ENCODE measurements at places on chromosomes 1 and 21. TPM values are rescaled to one million over a fixed set of nuclear protein-coding genes. Genes with fewer than 3 reads are reported as not detected.

DNA sequence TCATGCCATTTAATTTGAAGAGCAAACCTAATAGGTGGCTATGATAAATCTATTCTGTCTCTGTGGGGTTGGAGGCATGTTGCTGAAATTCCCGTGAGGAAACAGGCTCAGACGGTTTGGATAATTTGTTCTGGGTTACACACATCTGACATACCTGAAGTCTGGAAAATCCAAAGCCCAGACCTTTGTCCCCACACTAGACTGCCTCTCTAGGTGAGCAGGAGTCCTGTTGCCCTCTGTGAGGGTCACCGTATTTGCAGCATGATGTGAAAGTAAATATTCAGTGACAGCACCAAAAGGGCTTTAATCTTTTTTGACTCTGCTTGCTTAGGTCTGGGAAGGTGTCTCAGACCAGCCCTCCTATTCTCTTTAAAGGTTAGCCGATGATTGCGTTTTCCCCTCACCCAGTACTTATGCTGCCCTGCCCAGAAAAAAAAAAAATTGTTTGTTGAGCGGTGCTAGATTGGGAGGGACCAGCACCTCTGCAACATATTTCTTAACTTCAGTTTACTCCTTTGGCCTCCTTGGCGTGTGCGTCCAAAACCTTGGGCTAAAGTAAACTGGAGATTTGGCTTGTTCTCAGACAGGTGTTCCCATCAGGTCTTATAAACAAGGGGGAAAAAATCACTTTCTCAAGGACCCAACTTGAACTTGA is 67.0 kb downstream of the CACHD1 start:
- DNase-seq: no peak

DNA sequence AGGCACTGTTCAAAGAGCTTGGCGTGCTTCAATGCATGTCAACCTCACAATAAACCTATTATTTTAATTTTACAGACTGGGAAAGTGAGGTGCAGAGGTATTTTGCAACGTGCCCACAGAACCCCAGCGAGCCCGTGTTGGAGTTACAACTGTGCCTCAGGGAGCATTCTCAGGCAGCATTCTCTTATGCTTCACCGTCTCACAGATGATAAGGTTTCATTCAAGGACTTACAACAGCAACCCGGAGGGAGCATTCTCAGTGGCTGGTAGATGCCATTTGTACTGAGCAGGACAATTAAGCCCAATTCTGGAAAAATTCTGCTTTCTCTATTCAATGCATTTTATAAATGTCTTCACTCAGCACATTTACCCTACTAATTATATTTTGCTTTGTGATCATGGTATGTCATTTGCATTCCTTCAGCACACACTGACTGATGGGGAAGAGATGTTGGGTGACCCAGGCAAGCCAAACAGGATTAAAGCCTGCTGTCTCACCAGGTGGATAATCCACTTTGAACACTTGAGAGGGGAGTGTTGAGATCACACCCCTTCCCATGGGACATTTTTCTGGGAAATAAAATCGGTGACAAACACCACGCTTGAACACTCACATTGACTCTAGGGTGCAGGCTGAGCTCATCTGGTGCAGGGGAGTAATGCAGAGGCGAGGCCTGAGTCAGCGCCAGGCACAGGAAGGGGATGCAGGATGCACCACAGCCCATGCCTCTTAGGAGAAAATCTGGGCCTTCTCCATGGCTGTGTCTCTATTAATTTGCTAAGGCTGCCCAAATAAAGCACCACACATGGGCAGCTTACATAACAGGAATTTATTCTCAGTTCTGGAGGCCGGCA is 113.9 kb downstream of the CLIC6 start:
- no peak for DNase-seq

DNA sequence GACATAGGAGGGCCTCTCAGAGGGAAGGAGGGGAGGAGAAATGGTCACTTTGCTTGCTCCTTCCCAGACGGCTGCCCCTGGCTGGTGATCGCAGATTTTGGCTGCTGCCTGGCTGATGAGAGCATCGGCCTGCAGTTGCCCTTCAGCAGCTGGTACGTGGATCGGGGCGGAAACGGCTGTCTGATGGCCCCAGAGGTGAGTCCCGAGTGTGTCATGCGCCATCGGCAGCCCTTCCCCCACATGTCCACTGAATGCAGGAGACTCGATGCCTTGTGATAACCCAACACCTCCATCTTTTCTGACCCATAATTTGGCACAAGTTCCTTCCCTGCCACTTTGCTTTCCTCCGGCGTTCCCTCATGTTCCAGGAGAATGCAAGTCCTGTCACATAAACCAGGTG is 12.7 kb downstream of the DDOST start:
- no peak for DNase-seq

- no peak for DNase-seq
These were observed 74.7 kb upstream of the TLR5 start for GRCh38 chr1:223217781-223218180.

- DNase-seq: no peak
These were observed 1.1 kb downstream of the RASAL2 start for GRCh38 chr1:178094739-178095645.

DNA sequence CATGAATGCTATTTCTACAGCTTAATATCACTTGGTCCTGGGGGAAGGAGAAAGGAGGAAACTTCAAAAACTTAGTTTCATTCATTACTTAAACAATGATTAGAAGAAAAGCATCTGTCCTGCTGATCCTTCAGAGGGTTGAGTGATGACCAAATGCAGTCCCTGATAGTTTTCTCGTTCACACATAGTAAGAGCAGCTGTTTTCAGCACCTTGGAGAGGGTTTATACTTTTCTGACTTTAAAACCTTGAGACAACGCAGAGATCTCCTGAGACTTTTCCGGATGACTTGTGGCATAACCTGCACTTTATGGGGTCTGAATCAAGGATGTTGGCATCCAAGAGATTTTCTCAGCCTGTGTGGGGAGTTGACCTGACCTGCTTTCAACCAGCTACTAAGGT is 94.0 kb upstream of the KCND3 start:
- DNase-seq: no peak

DNA sequence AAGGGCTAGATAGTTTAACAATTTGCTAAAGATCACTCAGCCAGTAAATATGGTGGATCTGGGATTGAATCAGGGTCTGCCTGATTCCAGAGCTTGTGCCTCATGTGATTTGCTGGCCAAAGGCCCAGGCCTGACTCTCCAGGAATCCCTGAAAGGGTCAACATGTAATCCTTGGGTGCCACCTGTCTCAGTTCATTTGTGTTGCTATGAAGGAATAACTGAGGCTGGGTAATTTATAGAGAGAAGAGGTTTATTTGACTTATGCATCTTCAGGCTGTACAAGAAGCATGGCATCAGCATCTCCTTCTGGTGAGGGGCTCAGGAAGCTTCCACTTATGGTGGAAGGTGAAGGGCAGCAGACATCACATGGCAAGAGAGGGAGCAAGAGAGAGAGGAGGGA is 144.9 kb downstream of the FCRL5 start:
- DNase-seq: no peak

DNA sequence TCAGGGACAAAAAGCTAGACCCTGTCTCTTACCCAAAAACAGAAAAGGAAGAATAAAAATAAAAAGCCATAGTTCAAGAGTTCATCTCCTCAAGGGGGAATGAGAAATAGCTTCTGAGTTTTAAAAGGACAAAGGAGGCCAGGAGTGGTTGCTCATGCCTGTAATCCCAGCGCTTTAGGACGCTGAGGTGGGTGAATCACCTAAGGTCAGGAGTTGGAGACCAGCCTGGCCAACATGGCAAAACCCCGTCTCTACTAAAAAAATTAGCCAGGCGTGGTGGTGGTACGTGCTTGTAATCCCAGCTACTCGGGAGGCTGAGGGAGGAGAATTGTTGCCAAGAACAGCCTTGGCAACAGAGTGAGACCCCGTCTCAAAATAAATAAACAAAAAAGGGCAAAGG is 38.6 kb upstream of the CPLANE2 start:
- DNase-seq: no peak

- no peak for DNase-seq
These were observed 667 bp downstream of the TMEM50B start for GRCh38 chr21:33478935-33479678.

GRCh38 chr1:207695891-207696290 is 51.0 kb downstream of the CR1L start:
- DNase-seq: no peak

- DNase-seq: no peak
These were observed 38.1 kb upstream of the EPHA8 start for GRCh38 chr1:22525211-22525610.

DNA sequence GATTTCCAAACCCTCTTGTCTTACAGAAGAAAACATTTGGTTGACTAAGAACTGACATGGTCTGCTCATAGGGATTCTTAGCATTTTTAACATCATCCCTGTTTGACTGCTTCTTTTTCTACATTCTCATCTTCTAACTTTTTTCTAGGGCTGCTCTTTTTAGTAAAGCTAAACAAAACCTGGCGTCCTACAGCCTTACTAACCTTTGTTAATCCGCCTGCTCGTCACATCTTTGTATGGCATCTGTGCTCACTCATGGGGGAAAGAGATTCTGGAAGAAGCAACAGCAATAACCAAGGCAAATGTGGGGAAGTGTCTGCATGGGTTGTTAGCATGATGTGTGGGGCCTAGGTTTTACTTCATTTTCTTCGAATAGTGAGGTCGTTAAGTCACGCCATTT is 92.0 kb downstream of the KIF1B start:
- no peak for DNase-seq

GRCh38 chr1:60848583-60849188 is 233.7 kb upstream of the NFIA start:
- no peak for DNase-seq

- no peak for DNase-seq
These were observed 114.8 kb upstream of the USP24 start for GRCh38 chr1:55329808-55330432.

- DNase-seq: no peak
These were observed 202.0 kb downstream of the NFIA start for GRCh38 chr1:61284248-61284854.

DNA sequence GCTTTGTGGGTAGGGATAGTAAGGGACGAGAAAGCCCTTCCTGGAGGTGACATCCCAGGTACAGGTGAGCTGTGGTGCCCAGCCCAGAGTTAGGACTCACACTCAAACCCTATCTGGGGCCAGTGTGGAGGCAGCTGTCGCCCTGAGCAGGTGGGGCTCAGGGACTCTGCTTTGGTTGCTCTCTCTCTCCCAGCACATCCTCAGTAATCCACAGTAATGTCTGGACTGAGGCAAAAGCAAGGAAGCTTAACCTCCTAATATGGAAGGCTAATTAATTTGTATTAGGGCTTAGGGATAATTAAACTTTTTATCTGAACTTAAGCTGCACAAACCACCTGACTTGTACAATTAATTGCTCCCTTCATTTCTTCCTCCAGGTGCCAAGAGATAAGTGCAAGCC is 38.2 kb downstream of the DDX20 start:
- DNase-seq: no peak

DNA sequence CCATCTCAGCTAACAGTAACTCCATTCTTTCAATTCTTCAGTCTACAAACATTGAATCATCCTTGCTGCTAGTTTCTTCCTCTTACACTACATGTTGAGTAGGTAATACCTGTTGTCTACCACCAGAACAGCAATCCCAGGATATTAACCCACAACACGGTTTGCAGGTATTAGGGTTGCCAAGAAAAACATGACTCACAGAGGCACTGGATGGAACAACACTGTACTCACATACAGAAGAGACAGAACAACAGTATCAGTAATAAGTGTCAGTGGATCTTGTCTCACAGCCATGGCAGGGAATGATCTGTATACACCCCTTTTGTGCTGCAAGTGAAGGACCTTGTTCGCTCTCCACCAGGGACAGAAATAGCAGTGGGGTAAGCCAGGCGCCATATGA is 212.1 kb downstream of the GPR52 start:
- DNase-seq: no peak

- no peak for DNase-seq
These were observed 34.1 kb upstream of the PRDM15 start for GRCh38 chr21:41913230-41913629.

- DNase-seq: peak; percentile 82
These were observed 850 bp downstream of the SESN2 start for GRCh38 chr1:28259934-28260802.

- no peak for DNase-seq
These were observed 21.5 kb downstream of the DESI2 start for GRCh38 chr1:244674446-244674845.

The ADGRL2 gene
- total RNA-seq: 41.9 TPM

The PIGV gene
- 17.0 TPM for total RNA-seq

The CENPF gene
- total RNA-seq: 0.60 TPM

The UBE4B gene
- total RNA-seq: 41.8 TPM

The FOXD2 gene
- total RNA-seq: 0.34 TPM

The CCDC30 gene
- total RNA-seq: 8.9 TPM

The ROR1 gene
- total RNA-seq: 6.2 TPM

The RPL5 gene
- total RNA-seq: 964 TPM

The C1orf146 gene
- total RNA-seq: not detected

Measured in ureter (tissue), 1 donor.